ENCODE measurements at places on chromosomes 2 and 18.

DNA sequence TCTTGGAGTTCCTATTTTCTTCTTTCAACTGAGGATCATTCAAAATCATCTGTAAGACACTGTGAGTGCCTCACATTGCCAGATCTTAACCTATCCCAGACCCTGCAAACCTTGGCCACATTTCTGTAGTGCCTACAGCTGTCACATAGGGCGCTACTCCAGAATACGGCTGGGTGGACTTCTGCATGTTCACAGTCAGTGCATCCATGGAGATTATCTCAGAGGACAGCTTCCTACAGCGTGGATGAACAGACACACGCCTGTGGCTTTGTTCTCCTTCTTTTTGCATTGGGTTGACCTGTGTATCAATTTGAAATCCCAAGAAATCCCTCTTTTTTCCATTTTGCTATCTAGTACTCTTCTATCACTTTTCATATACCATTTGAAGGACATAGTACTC is 1.9 kb upstream of the KLHL29 start:
- no peak for DNase-seq

DNA sequence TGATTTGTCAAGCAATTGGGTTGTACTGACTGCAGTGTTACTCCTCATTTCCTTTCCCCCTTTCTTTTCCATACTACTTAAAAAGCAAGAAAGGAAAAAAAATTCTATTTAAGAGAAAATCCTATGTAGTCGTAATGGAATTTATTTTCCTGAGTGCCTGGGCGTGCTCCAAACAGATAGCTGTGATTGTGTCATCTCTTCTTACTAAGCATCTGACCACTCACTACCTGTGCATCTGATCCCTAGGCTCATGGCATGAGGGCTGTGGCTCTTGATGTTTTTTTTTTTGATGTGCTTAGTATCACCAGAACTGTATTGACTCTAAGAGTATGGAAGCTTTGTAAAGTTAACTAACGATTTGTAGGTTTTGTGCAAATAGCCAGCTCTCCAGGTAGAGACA is 19.0 kb downstream of the CRIM1 start:
- DNase-seq, result no peak

DNA sequence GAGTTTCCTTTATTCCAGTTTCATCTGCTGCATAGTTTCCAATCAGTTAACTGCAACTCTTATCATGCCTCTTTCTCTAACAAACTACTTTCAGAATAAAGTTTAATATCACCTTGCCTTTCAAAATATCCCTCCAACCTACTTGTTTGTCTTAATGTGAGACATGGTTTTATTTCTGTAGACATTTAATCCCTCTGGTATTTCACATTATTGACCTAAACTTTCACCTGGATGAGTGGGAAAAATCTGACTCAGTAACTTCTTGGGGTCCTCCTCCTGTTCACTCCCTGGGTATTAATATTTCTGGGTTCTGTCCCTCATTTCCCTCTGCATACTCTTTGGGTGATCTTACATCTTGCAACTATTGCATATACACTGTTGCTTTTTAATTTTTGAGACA is 27.9 kb downstream of the MSH6 start:
- no peak for DNase-seq

DNA sequence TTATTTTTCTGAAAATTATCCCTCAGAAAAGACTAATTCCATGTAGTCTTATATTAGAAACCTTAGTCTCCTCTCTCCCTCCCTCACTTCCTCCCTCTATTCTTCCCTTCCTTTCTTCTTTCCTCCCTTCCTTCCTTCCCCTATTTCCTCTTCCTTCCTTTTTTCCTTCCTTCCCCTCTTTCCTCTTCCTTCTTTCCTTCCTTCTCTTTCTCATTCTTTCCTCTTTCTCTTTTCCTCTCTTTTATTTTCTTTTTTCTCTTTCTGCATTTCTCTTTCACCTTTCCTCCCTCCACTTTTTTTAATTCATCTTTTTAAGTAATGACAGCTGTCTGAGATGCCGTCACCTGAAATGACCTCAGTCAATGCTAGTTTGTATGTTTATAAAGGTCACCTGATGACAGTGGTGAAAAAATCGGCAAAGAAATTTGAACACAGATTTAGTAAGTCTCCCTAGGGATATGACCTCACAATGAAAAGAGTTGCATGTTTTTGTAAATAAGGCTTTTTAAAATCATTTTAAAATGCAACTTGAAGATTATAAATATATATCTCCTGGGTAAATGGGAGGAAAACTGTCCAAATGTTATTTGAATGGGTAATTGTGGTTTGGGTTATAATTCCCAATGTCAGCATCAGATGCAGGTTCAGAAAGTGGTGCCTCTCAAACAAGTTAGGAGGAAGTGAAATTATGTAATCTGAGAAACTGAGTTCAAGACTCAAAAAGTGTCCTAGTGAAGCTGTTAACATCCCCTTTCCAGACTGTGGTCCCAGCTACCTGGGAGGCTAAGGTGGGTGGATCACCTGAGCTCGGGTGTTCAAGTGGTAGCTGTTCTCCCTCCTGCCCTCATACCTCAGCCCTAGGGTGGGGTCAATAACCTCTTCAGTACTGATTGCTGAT is 90.3 kb upstream of the ST3GAL5 start:
- DNase-seq, result no peak
